HFFc6 (cell line): ENCODE measurements at places on chromosomes 4 and X. TPM values are rescaled to one million over a fixed set of nuclear protein-coding genes. Genes with fewer than 3 reads are reported as not detected.

GYPA gene
- total RNA-seq, result not detected in 3 replicates

RFC1 gene
- 32.2 to 41.2 TPM (median 37.2 TPM) in 3 replicates for total RNA-seq

CPZ gene
- total RNA-seq, result 2.6 to 3.7 TPM (median 3.2 TPM) in 3 replicates

ANK2 gene
- 1.8 to 10.1 TPM (median 8.1 TPM) in 3 replicates for total RNA-seq

RPA4 gene
- 0.22 TPM in 1 of 3 replicates, not detected in the others for total RNA-seq

MSL3 gene
- 19.9 to 21.8 TPM (median 20.1 TPM) in 3 replicates for total RNA-seq

DCAF12L1 gene
- not detected in 3 replicates for total RNA-seq

TMPRSS11D gene
- not detected in 2 replicates for total RNA-seq

CDX4 gene
- not detected in 2 replicates for total RNA-seq

MID1IP1 gene
- 18.3 to 22.0 TPM (median 19.4 TPM) in 3 replicates for total RNA-seq

FAM184B gene
- total RNA-seq, result 0.03 to 0.05 TPM in 2 of 3 replicates, not detected in the other

UGT2A1 gene
- not detected in 3 replicates for total RNA-seq

VCX3A gene
- not detected in 3 replicates for total RNA-seq

IQSEC2 gene
- 17.6 to 20.8 TPM (median 18.1 TPM) in 3 replicates for total RNA-seq

CXCL5 gene
- total RNA-seq, result 0.13 TPM in 1 of 2 replicates, not detected in the other

PTCHD1 gene
- not detected in 3 replicates for total RNA-seq

TEC gene
- 0.09 to 0.23 TPM (median 0.20 TPM) in 3 replicates for total RNA-seq

PCYT1B gene
- total RNA-seq, result not detected in 3 replicates

XAGE2 gene
- total RNA-seq, result not detected in 3 replicates

ARR3 gene
- total RNA-seq, result not detected in 3 replicates

GPR34 gene
- not detected in 3 replicates for total RNA-seq

S100G gene
- not detected in 3 replicates for total RNA-seq

EMCN gene
- total RNA-seq, result 0.11 to 0.43 TPM in 2 of 3 replicates, not detected in the other

KIAA1210 gene
- total RNA-seq, result not detected in 3 replicates

LRCH2 gene
- total RNA-seq, result 5.1 and 6.5 TPM in 2 replicates

LUZP4 gene
- not detected in 3 replicates for total RNA-seq

GUCY1B1 gene
- not detected in 3 replicates for total RNA-seq
